ENCODE measurements at places on chromosomes 12 and 14.

DNA sequence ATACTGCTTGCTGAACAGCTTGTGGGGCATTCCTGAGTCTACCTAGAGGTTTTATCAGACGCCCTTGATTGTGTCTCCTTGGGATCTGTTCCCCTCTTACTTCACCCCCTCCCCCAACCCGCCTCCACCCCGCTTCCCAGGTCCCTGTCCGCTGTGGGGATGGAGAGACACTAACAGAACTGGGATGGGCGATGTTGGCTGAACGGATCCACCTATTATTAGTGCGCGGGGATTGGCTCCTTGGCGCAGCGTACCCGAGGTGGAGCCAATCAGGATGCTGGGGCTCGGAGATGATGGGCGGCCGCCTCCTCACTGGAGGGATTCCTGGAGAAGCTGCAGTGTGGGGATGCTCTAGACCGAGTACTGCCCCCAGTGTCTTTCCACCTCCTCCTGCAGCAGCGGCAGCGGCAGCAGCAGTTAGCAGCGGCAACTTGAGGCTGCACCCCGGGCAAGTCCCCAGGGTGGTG is at the start of gene SYT1:
TSS of gene SYT1 (plus strand) at position 372 of the 467 bp plus-strand sequence.
- no peak for DNase-seq

- no peak for DNase-seq
These were observed 7.9 kb downstream of the PFKM start for GRCh38 chr12:48126953-48127630.

DNA sequence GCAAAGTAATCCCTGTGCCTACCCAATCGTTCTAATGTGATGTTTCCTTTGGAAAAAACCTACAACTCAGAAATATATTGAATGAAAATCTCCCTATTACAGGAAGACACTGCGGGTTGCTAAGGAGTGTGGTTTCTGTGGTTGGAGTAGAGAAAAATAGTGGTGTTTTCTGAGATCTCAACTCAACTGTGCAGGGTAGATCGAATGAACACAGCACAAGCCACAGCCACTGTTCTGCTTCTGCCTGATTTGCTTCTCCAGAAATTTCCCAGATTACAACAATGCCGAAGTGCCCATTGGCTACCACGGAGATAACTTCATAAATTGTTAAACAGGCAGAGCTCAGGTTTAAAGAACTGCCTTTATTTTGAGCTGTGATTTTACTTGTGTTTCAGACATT is 480.4 kb downstream of the DIO2 start:
- no peak for DNase-seq

- DNase-seq: no peak
These were observed at the start of gene PMCH for GRCh38 chr12:102197789-102198188. PMCH (minus strand) TSS chr12:102197833; CDS start chr12:102197770, 63 bp downstream.

DNA sequence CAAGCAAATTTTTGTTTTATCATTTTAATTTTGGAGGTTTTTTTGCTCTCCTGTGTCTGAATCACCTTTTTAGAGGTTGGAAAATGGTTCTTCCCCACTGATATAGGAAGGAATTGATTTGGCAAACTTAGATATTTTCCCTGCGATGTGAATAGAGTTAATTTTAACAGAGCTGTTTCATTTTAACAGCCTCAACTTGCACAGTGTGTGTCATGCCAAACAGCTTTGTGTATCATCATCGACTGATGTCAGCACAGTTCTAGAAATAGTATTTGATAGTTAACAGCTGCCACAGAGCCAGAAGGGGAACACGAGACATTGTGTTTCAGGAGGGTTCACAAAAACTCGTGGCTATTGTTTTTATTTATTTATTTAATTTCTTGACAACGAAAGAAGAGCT is 243.1 kb upstream of the FOXN3 start:
- no peak for DNase-seq

DNA sequence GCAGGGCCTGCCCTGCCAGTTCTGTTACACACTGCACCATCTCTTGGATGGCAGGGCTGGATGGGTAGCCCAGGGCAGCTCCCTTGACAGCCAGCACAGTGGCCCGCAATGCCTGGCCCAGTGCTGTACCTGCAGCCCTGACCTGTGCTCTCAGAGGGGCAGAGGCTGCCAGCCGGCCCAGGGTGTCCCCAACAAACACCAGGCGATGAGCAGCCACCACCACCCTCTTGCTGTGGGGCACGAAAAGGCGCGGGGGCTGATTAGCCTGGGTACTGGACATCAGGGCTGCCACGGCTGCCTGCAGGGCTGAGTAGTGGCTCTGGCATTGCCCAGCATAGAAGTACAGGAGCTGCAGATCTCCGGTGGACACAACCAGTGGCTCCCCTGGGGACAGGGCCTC is 4.6 kb upstream of the SLC22A17 start:
- peak; percentile 11 for DNase-seq

DNA sequence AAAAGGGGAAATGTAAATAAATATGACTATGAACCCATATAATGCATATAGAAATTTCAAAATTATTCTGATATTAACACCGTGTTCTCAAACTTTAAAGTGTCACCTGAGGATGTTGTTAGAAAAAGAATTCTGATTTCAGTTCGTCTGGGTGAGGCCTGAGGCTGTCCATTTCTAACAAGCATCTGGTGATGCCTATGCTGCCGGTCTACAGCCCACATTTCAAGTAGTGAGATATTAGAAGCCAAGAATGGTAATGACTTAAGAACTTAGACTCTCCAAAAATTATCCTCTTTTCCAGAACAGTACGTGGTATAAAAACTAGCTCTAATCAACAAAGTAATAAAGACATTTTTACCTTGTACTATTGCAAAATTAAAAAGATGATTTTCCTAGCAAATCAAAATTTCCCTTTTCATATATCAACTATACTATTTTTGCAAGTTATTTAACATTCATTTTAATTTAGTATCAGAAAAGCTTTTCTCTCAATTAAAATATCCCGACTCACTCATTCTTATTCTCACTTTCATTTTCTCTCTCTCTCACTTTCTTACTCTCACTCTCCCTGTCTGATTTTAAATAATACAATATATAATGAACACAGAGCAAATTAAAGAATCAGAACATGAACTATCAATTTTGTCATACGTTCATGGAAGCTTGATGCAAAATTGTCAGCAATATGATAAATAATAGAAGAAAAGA is 35.0 kb downstream of the PIK3C2G start:
- no peak for DNase-seq

- no peak for DNase-seq
These were observed 905 bp upstream of the CIPC start for GRCh38 chr14:77097006-77097699.

DNA sequence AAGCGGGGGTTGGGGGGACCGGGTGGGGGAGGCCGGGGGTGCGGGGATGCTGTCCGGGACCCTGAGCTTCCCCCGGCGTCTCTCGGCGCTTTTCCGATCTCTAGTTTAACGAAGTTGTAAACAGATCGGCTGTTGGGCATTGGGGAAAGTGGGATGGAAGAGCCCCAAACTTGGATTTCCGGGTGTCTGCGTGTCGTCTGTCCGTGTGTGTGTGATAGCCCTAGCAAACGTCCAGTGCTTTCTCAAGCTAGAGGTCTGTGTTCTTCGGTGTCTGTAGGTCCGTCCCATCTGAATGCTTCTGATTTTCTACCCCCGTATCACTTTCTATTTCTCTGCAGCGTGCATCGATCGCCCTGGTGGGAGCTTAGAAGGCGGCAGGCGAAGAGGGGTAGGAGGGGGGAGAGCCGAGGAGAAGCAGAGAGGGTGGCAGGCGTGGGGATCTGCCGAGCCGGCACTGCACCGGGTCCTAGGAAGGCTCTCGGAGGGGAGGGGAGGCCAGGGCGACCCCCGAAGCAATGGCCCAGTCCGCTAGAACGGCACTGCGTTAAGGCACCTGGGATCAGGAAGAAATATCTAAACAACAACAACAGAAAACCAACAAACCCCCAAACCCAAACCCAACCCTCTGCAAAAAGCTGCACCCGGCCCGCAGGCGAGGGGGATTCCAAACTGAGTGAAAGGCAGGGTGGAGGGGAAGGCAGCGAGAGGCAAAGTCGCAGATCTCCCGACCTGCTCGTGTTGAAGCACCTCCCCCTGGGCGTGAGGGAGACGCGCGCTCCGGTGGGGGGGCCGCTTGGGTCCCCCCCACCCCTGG is 1.0 kb downstream of the KCNA1 start:
- peak; percentile 35 for DNase-seq

DNA sequence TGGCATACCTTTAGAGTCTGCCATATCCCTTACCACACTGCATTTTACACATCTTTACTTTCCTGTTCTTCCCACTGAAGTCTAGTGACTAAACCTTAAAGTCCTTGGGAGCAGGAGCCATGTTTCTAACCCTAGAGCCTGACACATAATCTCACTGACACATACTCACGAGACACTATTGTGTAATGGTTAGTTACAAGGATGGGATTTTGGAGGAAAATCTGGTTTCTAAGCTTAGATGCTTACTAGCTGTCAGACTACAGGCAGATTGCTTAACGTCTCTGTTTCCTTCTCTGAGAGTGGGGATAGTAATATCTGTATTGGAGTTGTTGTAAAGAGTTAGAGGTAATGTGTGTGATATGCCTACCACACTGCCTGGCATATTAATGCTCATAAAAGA is 6.2 kb upstream of the DYRK4 start:
- no peak for DNase-seq

- no peak for DNase-seq
These were observed 10.3 kb downstream of the ACVR1B start for GRCh38 chr12:51961834-51962233.

DNA sequence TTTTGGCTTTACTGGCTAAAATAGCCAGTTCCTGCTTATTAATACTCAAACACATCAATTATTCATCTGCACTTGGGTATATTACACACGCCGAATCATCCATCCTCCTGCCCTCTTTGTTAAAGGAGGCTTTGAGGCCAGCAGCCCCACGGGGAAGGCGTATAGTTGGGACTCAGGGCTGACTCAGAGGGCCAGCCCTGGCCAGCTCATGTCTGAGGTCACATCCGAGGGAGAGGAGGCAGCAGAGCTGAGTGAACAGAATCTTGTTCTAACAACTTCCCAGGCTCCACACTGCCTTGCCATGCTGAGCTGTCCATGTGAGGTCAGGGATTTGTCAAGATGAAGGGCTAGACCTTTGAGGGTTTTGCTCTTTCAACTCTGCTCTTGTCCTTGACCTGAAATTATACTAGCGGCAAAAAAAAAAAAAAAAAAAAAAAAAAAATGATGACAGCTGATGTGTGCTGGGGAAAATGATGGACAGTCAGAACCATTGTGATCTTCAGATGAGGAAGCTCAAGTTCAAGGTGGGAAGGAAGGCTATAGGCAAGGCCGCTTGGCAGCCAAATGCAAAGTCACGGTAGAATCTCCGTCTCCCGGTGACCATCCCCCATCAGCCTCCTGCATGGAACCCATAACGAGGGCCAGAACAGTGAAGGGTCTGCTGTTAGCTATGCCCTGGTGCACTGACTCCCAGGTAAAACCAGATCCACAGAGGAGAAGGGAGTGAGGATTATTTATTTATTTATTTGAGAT is 12.5 kb upstream of the MARK3 start:
- DNase-seq: peak; percentile 60

DNA sequence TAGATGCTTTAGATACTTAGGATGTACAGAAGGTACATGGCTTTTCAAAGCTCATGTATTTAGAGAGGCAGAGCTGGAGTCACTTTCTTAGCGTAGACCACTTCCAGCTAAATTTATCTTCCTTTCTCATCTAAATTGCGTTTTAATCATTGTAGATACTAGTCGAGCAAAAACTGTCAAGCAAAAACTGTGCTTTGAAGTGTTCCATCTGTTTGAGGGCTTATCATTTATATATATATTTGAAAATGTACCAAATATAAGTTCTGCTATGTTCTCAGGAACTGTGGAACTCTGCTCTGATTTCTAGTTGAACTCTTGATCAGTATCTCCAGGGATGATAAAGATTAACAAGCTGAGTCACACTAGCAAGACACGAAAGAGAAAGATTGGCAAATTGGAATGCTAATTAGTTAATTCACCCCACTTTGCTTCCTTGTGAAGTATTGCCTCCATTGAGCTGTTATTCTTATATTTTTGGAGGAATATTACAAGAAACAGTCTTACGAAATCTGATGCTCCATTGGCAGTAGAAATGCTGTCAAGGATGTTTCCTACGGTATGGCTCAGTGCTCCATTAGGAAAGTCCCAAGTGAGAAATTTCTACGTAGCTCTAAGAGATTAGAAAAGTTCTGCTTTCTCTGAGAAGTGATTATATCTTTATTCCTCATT is 310.7 kb downstream of the AEBP2 start:
- no peak for DNase-seq

DNA sequence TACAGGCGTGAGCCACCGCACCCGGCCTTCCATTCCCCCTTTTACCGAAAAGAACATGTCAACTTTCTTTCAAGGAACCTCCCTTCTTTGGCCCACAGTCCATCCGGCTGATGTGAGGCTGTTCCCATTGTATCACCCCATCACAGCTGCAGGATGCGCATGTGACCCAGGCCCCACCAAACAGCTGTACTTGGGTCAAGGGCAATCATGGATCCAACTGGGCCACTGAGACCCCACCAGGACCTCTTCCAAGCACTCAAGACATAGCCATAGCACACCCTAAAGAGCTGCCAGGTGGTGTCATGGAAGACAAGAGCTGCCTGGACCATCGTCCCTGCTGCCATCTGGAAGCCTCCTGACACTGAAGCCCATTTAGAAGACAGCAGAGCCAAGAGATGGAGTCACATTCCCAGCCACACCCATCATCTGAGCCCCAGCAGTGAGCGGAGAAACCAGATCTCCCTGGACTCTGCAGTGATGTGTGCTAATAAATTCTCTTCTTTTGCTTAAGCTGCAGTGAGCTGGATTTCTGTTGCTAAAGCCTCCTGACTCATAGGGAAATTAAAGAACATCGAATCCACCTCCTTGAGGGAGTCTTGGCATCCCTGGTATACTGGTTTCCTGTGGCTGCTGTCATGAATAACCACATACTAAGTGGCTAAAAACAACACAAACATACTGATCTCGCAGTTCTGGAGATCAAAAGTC is 105.6 kb downstream of the KSR2 start:
- no peak for DNase-seq

DNA sequence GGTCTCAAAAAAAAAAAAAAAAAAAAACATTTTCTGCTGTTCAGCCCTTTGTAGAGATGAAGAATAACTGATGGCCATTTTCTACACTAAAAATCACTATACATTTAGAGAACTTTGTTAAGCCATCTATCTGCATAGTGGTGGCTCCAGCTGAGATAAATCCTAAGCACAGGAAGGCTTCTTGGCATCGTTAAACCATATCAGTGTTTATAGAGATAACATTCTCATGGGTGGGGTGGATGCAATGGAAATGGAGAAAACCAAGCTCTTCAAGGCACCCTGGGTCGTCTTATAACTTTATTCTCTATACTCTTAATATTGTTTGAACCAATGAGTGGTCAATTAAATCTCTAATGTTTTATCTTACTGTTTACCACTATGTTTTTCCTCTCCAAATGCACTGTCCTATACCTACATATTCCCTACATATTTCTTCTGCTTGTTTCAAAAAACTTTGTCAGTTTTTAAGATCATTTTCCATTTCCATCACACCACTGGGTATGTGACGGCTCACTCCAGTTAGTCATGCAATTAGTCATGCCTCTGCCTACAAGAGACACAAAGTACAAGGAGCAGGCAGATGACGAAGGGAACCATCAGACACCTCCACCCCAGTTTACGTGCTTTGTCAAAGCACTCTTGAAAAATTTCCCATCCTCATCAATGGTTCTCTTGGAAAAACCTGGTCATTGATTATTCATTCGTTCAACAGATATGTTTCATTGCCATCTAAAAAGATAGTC is 119.3 kb upstream of the OVCH1 start:
- no peak for DNase-seq

Measured in activated T-cell treated with anti-CD3 and anti-CD28 coated beads, Interleukin-2, amount 50 U/mL, for 48 hours (primary cell).